ENCODE measurements at places on chromosomes 11 and 22.
A peak's percentile ranks its signal among the peaks of the same experiment; 100 is the strongest.

- DNase-seq: no peak
These were observed 66.9 kb downstream of the TBC1D22A start for GRCh38 chr22:46829117-46829891.

DNA sequence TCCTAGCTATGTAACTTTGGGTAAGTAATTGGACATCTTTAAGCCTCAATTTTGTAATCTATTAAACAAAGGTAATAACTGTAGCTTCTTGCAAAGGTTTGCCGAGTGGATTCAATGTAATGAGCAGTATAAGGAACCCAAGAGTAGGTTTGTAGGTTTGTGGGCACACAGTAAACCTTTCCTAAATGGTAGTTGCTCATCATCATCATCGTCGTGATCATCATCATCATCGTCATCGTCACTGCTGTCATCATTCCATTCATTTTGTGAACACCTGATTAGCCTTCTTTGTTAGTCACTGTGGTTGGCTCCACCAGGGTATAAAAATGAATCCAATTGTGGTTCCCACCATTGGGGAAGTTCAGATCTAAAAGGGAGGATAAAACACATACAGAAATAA is 223.1 kb upstream of the KIRREL3 start:
- DNase-seq: no peak

GRCh38 chr22:45583504-45583903 is 80.8 kb downstream of the FBLN1 start:
- no peak for DNase-seq

- DNase-seq: peak; percentile 39
These were observed 110.3 kb upstream of the PITPNB start for GRCh38 chr22:28029201-28029948.

GRCh38 chr11:128624269-128625175 is 37.2 kb upstream of the ETS1 start:
- DNase-seq: no peak

DNA sequence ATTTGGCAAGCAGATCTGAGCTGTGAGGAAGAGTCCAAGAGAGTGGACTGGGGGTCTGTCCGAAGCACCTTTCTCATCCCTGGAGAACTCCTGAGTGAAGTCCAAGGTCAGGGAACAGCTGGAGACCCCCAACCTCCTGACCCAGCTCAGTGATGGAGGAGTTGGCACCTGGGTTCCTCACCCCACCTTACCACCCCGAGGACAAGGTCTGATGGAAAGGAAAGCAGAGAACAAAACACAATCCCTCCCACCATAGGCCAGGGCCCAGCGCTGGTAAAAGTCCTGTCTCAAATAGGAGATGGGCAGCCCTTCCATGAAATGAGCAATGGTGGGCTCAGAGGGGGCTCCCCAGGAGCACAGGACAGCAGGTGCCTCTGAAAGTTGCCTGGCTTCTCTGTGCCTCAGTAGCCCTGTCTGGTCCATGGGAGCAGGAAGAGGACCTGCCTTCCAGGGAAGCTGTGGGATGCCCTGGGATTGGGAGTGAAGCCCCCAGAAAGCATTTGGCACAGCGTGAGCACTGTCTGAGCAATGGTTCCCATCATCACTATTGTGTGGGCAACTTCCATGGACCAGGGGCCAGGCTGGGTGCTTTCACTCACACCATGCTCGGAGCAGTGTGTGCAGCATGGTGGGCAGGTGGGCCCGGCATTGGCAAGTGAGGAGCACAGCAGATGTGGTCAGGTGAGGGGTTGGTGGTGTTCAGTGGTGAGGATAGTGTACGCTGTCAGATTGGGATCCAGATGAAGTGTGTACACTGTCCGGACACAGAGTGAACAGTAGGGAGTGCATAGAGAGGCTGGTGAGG is 7.5 kb downstream of the TRIM29 start:
- no peak for DNase-seq

DNA sequence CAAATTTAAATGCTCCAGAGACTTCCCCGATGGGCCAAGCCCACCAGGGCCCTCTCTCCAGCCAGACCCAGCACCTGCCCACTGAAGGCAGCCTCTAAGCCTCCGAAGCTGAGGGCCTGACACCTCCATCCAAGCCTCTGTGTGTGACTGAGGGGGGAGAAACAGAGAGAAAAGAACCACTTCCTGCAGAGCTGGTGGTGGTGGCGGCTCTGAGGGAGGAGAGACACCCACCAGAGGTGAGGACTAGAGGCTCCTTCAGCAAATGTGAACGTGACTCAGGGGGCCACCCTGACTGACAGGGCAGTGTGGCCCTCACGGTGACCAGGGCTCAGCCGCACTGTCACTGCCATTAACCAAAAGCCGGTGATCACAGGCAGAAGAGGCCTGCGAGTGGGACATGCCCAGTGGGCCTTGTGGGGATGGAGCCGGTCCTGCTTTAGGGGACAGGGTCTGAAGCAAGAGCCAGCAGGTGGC is 31.0 kb upstream of the CD5 start:
- peak; percentile 76 for DNase-seq

DNA sequence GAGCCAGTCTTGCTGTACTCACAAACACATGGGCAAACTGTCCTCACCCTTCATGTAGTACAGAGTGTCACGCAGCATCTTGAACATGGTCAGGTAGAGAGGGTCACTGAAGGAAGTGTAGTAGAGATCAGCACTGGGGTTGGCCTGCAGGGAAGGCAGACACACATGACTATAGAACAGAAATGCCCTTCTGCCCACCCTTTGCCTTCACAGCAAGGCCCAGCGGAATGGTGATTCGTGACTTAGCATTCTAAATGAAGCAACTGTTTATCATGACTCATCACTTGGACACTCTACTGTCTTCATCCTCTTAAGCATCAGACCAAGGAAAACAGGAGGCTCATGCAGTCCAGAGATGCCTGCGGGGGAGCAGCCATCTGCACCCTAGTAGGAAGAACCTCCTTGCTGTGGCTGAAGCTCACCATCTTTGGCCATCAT is 33.4 kb downstream of the SERPIND1 start:
- DNase-seq: no peak

- DNase-seq: no peak
These were observed 147.6 kb downstream of the OPCML start for GRCh38 chr11:133384731-133385130.

DNA sequence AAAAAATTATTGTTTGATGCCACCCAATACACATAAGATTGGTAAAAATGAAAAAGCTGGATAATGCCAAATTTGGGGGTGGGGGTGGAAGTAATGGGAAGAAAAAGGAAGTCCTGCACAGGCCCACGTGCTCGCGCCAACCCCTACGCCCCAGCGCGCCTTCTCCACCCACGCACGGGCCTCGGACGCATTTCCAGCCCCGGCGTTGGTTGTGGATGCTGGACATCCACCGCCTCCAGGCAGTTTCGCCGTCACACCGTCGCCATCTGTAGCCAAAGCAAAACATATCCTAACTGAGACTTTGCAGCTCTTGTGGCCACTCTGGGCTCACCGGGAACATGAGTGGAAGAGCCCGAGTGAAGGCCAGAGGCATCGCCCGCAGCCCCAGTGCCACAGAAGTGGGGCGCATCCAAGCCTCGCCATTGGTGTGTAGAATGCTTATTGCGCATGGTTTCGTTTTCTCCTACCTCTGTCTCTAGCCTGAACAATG is at the start of gene PIWIL4:
PIWIL4 (plus strand) TSS at position 188 of the 490 bp plus-strand sequence; CDS start at position 339, 151 bp downstream.
- DNase-seq: no peak

DNA sequence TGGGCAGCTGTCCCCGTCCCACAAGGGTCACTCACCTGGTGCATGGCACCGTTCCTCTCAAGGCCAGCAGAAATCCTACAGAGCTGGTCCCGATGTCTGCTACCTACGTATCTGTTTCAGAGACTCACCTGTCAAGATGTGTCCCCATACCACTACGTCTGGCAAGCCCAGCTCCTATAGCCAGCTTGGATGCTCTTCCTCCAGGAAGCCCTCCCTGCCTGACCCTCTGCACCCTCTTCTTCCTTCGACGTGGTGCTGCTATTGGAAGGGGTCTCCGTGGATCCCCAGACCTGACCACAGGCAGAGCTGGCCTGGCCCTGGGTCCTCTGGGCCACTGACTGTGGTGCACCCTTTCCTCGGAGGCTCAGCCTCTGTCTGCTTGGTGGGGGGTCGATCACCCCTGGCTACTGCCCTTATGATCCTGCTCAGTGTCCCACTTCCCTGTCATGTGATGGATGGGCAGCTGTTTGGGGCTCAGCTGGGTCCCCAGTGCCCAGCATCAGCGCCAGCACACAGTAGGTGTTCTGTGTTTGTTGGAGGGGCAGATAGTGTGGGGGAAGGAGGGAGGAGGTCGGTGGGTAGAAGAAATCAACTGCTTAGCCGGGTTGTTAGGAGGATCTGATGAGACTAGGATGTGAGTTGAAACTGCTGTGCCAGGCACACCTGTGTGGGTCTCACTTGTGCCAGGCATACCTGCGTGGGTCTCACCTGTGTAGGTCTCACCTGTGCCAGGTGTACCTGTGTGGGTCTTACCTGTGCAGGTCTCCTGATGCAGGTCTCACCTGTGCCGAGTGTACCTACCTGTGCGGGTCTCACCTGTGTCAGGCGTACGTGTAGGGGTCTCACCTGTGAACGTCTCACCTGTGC is 21.7 kb upstream of the ARHGAP8 start:
- DNase-seq: no peak

GRCh38 chr11:13784855-13785254 is 116.4 kb downstream of the FAR1 start:
- no peak for DNase-seq

DNA sequence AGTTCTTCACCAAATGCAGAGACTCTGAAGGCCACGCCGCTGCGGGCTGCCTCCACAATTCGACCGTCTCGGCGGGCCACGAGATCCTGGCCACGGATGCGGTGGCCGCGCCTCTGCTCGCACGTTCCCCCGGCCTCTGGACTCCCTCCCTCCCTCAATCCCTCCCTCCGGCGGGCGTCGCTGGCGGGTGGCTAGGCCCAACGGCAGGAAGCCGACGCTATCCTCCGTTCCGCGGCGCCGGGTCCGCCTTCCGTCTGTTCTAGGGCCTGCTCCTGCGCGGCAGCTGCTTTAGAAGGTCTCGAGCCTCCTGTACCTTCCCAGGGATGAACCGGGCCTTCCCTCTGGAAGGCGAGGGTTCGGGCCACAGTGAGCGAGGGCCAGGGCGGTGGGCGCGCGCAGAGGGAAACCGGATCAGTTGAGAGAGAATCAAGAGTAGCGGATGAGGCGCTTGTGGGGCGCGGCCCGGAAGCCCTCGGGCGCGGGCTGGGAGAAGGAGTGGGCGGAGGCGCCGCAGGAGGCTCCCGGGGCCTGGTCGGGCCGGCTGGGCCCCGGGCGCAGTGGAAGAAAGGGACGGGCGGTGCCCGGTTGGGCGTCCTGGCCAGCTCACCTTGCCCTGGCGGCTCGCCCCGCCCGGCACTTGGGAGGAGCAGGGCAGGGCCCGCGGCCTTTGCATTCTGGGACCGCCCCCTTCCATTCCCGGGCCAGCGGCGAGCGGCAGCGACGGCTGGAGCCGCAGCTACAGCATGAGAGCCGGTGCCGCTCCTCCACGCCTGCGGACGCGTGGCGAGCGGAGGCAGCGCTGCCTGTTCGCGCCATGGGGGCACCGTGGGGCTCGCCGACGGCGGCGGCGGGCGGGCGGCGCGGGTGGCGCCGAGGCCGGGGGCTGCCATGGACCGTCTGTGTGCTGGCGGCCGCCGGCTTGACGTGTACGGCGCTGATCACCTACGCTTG is at the start of gene FUT4:
FUT4 (plus strand) TSS at position 227 of the 951 bp plus-strand sequence; CDS start at position 440, 213 bp downstream.
- DNase-seq: peak; percentile 87

DNA sequence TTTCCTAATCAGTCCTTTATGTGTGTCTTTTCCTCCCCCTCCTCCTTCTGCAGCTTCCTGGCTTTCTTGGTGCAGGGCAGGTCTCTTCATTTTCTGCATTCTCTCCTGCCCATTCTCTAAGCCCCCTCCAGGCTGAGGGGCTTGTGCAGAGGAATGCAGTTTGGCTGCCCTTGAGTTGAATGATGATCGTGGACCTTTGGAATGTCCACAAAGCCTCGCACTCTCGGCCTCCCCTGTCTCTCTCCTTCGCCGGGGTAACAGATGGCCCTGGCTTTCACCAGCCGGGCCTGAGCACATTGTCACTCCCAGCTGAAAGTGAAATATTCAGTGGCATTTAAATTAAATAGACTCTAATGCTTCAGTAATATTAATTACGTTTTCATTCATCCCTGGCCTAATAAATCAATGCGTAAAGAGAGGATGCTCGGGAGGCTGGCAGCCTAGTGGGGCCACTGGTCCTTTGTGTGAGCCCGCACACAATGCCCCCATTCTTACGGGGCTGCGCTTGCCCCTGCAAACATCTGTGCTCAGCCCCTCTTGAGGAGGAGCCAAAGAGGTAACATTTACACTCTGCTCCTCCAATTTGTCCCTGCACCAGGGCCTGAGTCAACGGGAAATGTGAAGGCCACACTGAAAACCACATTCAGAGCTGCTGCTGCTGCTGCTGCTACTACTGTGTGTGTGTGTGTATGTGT is 64.9 kb upstream of the PAX6 start:
- no peak for DNase-seq
